ENCODE measurements at places on chromosomes 13 and 19.

GRCh38 chr13:45623516-45624090 lies 8.1 kb upstream of the ERICH6B start:
- DNase-seq: no peak

DNA sequence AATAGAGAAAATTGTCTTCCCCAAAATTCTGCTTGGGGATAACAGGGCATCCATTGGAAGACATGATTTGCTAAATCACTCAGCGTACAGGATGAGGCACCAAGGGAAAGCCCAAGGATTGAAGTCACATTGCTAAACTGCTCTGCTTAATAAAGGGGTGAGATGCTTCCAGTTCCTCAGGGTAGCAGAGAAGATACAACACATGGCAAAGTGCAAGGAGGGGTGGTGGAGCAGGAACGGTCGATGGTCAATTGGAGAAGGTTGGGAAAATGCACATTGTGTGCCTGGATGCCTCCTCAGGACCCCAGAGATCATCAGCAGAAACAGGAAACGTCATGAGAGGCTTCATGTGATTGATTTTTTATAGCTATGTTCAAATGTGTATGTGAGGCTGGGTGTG lies 116.3 kb upstream of the SOX1 start:
- DNase-seq: no peak

DNA sequence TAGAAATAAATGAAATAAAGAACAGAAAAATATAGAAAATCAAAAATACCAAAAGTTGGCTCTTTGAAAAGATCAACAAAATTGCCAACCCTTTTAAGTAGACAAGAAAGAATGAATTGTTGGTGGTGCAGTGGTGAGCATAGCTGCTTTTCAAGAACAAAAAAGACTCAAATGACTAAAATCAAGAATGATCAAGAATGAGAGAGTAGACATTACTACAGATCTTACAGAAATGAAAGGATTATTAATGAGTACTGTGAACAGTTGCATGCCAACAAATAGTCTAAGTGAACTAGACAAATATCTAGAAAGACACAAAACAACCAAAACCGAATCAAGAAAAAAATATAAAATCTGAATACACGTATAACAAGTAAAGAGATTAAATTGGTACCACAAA lies 53.9 kb downstream of the FNDC3A start:
- DNase-seq: no peak

DNA sequence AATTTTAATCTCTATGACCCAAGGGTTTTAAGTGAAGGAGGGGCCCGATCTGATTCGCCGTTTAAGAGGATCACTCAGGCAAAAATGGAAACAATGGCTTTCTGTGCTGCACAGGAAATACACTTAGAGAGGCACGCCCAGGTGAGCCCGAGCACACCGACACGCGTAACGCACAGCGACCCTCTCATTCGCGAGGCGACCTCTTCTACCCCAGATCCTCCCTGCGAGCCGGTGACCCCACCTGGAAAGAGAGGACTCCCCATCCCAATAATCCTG lies 216 bp downstream of the SH2D3A start:
- DNase-seq: no peak

DNA sequence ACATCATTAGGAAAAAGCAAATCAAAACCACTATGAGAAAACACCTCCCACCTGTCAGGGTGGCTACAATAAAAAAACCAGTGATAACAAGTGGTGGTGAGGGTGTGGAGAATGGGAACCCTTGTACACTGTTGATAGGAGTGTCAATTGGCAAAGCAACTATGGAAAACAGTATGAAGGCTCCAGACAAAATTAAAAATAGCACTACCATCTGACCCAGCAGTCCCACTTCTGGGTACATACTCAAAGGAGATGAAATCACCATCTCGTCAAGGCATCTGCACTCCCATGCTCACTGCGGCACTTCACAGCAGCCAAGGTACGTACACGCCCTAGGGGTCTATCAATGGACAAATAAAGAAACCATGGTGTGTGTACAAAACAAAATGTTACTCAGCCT lies 715.1 kb downstream of the UQCRFS1 start:
- DNase-seq: no peak

DNA sequence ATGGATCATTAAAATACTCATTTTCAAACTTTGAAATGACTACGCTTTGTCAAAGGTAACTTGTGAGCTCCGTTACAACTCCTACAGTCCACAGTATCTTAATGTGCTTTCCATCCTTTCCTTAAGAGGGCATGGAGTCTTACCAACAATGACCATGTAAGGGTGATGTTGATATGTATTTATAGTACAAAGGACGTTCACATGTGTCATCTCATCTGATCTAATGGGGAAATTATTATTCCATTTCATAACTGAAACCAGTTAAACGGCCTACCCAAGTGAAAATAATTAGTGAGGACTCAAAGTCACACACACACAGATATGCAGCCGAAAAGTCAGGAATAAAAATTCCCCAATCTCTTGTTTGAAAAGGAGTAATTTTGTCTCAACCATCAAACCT lies 9.6 kb downstream of the USP12 start:
- no peak for DNase-seq

DNA sequence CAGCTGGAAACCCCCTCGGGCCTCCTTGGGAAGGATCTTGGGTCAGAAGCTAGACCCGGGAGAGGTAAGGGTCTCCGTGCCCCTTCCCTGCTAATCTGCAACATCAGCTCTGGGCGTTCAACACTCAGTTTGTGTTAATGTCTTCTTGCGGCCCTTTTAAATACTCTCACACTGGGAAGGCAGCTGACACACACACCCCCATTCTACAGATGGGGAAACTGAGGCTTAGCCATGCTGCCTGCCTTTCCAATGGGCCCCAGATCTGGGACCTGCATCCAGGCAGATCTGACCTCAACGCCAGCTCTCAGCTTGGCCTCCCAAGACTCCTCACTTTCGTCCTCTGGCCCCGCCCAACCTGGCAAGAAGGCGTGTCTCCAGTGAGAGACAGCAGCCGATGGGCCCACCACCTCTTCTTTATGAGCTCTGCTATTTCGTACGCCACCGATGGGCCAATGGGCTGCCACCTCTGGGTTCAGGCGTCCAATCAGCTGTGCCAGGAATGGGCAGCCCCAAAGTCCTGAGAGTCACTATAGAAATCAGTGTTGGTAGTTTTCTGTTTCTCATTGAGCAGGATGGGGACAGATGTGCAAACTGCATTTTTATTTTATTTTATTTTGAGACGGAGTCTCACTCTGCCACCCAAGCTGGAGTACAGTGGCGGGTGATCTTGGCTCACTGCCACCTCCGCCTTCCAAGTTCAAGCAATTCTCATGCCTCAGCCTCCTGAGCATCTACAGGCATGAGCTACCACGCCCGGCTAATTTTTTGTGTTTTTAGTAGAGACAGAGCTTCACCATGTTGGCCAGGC lies 43.8 kb downstream of the DNM2 start:
- DNase-seq: no peak

DNA sequence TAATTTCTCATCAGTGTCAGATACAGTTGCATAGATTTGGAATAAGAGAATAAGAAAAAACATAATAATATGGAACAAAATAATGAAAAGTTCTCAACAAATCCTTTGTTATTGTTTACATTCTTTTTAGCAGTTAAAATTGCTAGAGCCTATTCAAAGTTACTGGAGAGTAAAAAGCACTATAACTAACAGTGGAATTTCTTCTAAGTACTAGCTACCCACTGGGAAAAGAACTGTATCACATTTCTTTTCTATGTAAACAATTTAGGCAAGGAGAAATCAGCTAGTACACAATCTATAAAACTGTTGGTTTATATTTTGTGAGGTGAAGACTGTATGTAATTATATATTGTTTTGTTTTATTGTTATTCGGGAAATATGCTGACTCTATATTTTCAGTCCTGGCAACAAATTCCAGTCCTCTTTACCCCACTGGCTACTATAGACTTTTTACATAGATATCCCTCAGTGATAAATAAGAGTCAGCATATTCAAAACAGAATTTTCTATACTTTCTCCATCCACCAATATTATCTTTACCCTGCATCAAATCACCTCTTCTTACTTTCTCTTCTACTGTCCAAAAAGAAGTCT lies 222.0 kb downstream of the PCDH9 start:
- DNase-seq: no peak

DNA sequence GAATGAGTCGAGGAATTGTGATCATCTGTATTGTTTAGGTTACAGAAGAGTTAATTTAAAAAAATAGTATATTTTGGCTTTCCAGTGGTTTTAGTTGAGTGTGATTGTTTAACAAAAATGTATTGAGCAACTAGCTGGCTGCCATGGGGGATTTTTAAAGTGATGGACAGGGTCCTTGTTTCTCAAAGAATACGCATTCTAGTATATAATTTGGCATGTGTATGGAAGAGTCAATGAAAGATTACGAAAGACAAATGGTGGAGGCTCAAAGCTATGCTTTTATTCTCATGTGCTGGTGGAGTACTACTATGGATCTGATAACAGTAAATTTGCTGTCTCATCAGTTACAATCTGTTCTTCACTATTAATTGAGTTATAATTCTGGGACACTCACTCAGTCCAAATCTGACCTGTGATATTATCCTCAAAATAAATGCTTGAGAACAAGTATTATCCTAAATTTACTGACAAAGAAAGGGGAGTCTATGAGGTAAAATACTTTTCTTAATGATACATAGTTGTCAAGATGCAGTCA lies 240.0 kb downstream of the GPC6 start:
- no peak for DNase-seq

DNA sequence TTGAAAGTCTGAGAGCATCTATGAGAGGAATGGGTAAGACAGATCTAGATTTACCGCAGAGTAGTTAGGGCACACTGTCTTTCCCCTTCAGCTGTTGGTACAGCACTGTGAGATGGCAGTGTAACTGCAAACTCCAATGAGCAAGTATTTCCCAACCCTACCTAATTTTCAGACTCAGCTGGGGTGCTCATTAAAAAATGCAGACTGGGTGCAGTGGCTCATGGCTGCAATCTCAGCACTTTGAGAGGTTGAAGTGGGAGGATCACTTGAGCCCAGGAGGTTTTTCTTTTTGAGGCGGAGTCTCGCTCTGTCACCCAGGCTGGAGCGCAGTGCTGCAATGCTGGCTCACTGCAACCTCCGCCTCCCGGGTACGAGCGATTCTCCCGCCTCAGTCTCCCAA lies 12.6 kb downstream of the QPCTL start:
- DNase-seq: no peak

- no peak for DNase-seq
Measured at GRCh38 chr13:80131204-80131603, 209.7 kb downstream of the SPRY2 start.

DNA sequence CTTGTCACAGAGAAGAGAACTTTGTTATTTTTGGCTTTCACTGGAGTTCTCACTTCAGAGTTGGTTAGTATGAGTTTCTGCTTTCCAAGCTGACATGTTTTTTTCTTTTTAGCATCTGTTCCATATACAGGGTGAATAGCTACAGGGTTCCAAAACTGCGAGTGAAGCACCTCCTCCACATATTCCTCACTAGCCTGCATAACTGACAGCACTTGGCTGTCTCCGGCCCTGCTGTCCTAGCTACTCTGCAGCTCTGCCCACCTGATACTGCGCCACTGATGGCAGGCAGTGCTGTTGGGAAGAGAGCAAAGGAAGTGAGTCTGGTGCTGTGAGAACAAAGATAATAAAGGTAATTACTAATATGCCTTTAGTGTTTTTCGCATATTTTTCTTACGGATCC lies 6.8 kb downstream of the ATP8A2 start:
- DNase-seq: no peak

DNA sequence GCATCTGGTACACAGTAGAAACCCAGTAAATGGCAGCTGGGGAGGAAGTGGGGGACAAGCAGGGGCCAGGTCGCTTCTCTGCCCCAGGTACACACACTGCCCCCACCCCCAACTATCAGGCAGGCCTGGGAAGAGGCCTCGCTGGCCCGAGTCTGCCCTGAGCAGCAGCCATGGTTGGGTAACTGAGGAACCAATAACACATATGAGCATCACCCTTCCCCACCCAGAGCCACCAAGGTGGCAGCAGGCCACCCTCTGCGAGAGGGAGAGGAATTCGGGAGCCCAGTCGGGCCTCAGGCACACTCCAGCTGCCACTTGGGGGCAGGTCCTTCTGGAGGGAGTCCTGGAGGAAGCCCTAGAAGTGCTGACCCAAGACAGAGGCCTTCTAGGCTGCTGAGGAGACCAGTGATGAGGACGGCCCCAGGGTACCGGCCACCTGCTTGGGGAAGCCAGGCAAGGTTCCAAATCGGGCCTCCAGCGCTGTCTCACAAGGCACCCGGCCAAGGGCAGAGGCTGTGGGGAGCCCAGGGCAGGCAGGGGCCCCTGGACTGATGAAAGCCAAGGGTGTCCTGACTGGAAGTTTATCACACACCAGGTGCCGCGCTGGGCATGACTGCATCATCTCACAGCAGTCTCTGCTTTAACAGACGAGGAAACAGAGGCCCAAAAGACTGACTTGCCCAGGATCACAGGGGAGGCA lies 14.0 kb upstream of the KPTN start:
- DNase-seq: no peak

DNA sequence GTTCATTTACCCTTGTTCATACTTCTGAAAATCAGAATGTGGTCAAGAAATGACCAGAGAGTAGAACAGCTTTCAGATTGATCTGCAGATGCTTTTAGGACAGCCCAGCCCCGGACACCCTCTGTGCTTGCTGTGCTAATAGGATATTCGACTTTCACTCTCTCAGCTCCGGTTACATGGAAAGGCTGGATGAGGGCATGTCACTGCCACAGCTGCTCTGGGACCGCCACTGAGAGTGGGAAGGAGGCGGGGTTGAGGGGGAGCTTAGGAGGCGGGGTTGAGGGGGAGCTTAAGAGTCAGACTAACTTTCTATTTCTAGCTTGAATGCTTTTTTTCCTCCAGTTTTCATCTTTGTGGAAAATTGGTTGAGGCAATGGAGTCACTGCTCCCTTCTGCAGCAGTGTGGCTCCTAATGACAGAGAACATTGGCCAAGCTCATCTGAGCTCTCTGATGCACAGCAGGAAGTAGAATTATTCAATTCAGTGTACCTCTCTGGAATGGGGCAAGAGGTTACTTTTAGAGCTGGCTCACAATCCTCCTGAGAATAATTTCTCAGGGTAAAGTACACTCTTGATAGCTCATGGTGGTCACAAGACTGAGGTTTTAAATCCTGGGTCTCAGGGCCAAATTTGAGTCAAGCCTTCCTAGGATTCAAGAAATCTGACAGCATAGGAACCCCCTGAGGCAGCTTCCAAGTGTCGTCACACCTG lies 74.6 kb upstream of the NPAS1 start:
- DNase-seq: no peak

- DNase-seq: peak; percentile 13
Measured at GRCh38 chr13:46593398-46593797, 40.4 kb downstream of the LRCH1 start.

DNA sequence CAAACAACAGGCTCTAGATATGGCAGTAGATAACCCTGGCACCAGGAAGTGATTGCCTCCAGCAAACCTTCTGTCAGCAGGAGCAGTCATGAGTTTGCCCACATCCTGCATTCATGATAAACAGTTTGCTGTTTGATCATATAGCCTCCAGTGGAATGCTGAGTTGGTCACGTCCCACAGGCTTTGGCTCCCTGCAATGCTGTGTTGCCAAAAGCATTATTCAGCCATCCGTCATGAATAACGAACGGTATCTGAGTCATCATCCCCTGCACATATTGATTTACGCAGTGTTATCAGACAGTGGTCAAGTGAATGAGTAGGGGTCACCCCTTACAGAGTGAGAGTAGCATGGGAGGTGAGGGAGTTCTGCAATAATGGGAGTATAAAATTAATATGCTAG lies 21.9 kb upstream of the ZNF432 start:
- DNase-seq: no peak

Measured in CD4-positive, alpha-beta T cell (primary cell).